Aortic smooth muscle cell (primary cell): ENCODE measurements at places on chromosomes 1 and 21. TPM values are rescaled to one million over a fixed set of nuclear protein-coding genes. Genes with fewer than 3 reads are reported as not detected.

The SYCP1 gene
- total RNA-seq = not detected in 2 replicates

The BRWD1 gene
- 42.7 and 46.9 TPM in 2 replicates for total RNA-seq

The MARK1 gene
- total RNA-seq = 1.3 and 2.1 TPM in 2 replicates

The ZNF362 gene
- total RNA-seq = 2.9 and 4.9 TPM in 2 replicates

The PEAR1 gene
- total RNA-seq = 7.8 and 15.9 TPM in 2 replicates

The HSD3B2 gene
- total RNA-seq = not detected in 2 replicates

The FMO2 gene
- 0.13 and 0.62 TPM in 2 replicates for total RNA-seq

The CDA gene
- 0.12 TPM in 1 of 2 replicates, not detected in the other for total RNA-seq

The RIMKLA gene
- total RNA-seq = not detected in 2 replicates

The FAM3B gene
- total RNA-seq = 0.13 TPM in 1 of 2 replicates, not detected in the other

The PRKCZ gene
- 1.1 and 2.2 TPM in 2 replicates for total RNA-seq

The METTL18 gene
- 5.4 and 9.5 TPM in 2 replicates for total RNA-seq

The DARS2 gene
- total RNA-seq = 10.9 and 12.0 TPM in 2 replicates

The KRTAP11-1 gene
- total RNA-seq = not detected in 2 replicates

The CTSK gene
- 139 and 237 TPM in 2 replicates for total RNA-seq

The RGS13 gene
- not detected in 2 replicates for total RNA-seq

The FMO4 gene
- total RNA-seq = 4.0 and 5.0 TPM in 2 replicates

The CASQ1 gene
- 0.26 and 0.50 TPM in 2 replicates for total RNA-seq

The ATP6V1G3 gene
- total RNA-seq = 0.25 TPM in 1 of 2 replicates, not detected in the other

The PGBD5 gene
- total RNA-seq = under 0.01 and 0.06 TPM in 2 replicates

The DNTTIP2 gene
- total RNA-seq = 22.3 and 28.2 TPM in 2 replicates

The ARHGAP30 gene
- total RNA-seq = under 0.01 TPM in 1 of 2 replicates, not detected in the other

The NTMT2 gene
- not detected in 2 replicates for total RNA-seq

The KCNK1 gene
- 3.9 and 6.3 TPM in 2 replicates for total RNA-seq

The CYP4Z1 gene
- 0.13 TPM in 1 of 2 replicates, not detected in the other for total RNA-seq

The OVAAL gene
- not detected in 2 replicates for total RNA-seq

The KANK4 gene
- total RNA-seq = not detected in 2 replicates

The RBM8A gene
- total RNA-seq = 116 and 118 TPM in 2 replicates

The NEXN gene
- total RNA-seq = 11.2 and 26.5 TPM in 2 replicates

The THEMIS2 gene
- total RNA-seq = 2.9 and 3.3 TPM in 2 replicates

The TMEM269 gene
- total RNA-seq = 0.12 TPM in 1 of 2 replicates, not detected in the other

The SPRR2B gene
- not detected in 2 replicates for total RNA-seq

The TMOD4 gene
- total RNA-seq = 0.56 TPM in 1 of 2 replicates, not detected in the other

The OPRD1 gene
- under 0.01 TPM in 1 of 2 replicates, not detected in the other for total RNA-seq

The FCMR gene
- 0.12 TPM in 1 of 2 replicates, not detected in the other for total RNA-seq
